ENCODE measurements at places on chromosomes 16 and 17.

- no peak for DNase-seq
Measured at GRCh38 chr17:57885148-57885915, 35.5 kb upstream of the MRPS23 start.

DNA sequence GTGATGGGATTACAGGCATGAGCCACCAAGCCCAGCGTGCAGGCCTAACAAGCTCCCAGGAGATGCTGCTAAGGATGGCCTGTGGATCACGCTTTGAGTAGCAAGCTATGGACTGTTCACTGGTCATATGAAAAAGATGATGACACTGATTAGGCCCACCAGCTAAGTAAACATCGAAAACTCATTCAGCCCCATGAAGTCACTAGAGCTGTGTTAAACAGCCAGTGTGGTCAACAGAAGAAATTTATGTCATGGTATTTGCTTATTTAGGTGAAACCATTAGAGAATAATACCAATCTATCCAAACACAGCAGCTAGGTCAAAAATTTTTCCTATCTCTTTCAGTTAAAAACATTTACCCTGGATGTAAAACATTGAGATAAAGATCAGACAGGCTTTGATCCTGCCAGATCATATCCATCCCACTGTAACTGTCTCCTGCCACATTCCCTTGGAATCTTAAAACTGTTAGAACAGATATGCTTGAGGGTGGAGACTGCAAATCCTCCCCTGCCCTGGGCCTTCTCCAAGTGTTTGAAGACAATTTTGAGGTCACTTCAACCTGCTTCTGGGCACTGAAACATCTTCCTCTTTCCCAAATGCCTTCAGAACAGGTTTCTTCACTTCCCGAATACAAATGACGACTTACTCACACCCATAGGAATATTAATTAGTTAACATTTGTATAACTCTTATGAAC lies 30.9 kb downstream of the HOXB1 start:
- no peak for DNase-seq

DNA sequence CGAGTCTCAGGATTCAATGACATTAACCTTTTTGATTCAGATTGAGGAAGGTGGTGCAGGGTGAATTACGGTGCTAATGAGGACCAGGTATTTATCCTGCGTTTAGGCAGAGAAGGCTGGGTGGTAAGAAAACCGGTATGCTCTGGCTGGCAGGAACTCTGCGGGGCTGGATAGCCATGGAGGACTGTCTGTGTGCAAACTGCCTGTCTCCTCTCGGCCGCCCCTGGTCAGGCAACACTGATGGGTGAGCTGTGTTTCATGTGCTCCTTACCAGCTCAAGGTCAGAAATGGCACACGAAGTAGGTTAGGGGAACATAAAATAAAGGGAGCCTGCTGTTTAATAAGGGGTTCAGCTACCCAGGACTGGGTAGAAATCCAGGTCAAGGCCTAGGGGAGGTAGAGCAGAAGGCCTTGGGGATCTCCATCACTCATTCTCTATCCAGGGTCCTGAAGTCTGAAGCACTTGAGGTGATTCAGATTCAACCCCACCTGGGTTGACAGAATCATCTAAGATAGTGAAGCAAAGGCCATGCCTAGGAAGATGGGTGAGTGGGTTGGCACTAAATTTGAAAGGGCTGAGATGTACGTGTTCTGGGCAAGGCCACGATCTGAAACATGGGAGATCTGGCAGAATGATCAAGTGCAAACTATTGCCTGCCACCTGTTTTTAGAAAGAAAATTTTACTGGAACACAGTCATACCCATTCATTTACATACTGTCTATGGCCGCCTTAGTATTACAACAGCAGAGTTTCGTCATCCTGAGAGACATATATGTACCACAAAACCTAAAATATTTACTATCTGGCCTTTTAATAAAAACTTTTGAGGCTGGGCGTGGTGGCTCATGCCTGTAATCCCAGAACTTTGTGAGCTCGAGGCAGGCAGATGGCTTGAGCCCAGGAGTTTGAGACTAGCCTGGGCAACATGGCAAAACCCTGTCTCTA lies 292.5 kb downstream of the XYLT1 start:
- no peak for DNase-seq

- DNase-seq, result no peak
Measured at GRCh38 chr17:40313668-40314583, 4.9 kb downstream of the RARA start.

DNA sequence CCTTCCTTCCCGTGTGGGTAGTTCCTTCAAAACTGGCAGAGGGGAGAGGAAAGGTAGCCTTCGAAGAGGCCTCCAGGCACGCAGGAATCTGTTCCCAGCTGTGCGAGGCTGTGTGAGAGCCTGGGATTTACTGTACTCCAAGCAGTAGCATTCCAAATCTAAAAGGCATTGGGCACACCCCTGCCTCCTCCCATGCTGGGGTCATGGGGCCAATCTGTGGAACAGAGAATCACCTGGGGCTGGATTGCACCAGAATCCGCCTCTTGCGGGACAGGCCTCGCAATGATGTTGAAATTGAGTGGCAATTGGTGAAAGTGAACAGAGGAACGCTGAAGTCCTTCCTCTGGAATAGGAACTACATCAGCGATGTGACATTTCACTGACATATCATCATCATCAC lies 72.5 kb upstream of the IRX3 start:
- DNase-seq, result no peak

- no peak for DNase-seq
Measured at GRCh38 chr16:19524356-19524615, 544 bp downstream of the CCP110 start.

DNA sequence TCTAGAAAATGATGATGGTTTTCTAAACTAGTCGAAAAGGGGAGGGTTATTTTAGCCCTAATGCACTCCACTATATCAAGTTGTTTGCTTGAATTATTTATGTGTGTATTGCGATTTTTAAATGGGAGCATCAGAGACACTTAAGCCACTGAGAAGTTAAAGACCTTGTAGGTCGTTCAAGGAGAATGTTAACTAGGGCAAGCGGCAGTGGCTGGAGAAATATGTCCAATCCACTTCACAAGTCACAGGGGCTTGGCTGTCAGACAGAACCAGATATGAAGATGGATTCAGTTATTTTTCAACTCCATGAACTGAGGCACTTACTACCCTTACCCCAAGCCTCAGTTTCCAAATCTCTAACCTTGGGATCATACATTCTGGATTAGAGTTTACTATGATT lies 702.0 kb downstream of the CDH11 start:
- no peak for DNase-seq

- no peak for DNase-seq
Measured at GRCh38 chr17:57068222-57068658, 16.8 kb upstream of the AKAP1 start.

- DNase-seq, result no peak
Measured at GRCh38 chr17:34725008-34725407, 145.6 kb downstream of the TMEM132E start.

DNA sequence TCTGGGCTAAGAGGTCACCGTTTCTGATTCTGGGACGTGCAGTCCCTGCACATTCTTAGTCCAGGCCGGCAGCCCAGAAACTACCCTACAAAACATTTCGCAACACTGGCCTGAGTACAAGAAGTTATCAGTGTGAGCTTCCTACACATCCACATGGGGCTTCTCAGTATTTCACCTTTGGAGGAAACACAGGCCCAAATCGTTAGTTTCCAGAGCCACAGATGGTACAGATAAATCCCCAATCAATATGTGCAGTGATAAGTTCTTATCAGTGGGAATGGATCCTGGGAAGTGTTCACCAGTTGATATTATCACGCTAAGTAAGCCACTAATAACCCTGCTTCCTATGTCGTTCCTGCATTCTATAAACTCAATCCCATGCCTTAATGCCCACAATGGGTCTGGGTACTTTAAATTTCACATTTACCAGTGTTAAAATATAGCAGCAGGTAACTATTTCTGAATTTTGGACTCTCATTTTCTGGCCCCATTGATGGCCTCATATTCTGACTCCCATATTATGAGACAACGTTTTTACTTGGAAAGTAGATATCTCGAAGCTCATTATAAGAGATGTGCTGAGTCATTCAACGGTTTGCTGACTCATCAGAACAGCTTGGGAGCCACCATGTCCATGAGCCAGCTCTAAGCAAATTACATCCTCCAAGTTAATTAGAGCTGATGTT lies 370.2 kb upstream of the MAF start:
- DNase-seq, result no peak

- peak; percentile 70 for DNase-seq
Measured at GRCh38 chr17:980406-981291, 1.1 kb upstream of the NXN start.
